HT1080 (cell line): ENCODE measurements at places on chromosomes 7 and 10. TPM values are rescaled to one million over a fixed set of nuclear protein-coding genes. Genes with fewer than 3 reads are reported as not detected.

- peak; percentile 87 for DNase-seq
These were observed 54.4 kb downstream of the STK17A start for GRCh38 chr7:43637114-43637806.

GRCh38 chr10:72727130-72727529, 35.2 kb downstream of the MCU start:
- no peak for DNase-seq

DNA sequence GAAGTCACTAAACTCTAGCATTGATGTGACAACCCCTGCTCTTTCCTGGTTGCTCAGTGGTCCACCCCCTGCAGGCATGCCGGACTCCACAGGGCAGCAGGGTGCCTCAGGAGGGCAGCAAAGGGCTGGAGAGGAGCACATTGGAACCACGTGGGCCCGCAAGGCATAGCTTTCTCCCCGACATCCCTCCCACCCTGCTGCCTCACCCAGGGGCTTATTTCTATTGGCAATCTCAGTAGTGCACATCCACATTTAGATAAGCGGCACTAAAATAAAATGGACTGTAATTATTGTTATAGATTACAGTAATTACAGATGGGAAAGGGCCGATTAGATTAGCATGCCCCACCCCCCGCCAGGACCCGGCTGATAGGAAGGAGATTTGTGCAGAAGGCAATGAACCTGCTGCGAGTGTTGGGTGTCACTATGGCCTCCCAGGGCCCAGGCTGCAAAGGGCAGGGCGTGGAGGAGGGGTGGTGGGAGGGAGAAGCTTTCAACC, 580.1 kb downstream of the GRID1 start:
- peak; percentile 38 for DNase-seq

DNA sequence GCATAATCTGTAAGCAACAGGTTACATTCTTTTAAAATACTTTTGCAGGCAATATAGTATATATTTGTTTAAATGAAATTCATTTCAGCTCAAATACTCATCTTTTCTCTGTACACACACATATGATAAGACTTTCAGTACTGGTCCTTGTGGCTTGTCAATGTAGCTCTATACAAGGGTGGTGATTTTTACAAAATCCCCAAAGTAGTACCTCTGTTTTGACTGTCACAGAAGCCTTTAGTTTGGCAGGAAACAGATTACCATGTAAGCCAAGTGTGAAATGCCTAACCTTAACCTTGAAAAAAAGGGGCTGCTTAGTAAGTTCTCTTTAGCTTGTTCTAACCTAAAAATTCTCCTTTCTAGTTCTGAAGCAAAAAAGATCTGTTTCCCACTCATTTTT, 87.9 kb downstream of the KCND2 start:
- DNase-seq: no peak

ATP6V0A4 gene
- 0.30 and 0.47 TPM in 2 replicates for total RNA-seq

- DNase-seq: no peak
These were observed 51.0 kb upstream of the OSBPL3 start for GRCh38 chr7:25031007-25031406.

DNA sequence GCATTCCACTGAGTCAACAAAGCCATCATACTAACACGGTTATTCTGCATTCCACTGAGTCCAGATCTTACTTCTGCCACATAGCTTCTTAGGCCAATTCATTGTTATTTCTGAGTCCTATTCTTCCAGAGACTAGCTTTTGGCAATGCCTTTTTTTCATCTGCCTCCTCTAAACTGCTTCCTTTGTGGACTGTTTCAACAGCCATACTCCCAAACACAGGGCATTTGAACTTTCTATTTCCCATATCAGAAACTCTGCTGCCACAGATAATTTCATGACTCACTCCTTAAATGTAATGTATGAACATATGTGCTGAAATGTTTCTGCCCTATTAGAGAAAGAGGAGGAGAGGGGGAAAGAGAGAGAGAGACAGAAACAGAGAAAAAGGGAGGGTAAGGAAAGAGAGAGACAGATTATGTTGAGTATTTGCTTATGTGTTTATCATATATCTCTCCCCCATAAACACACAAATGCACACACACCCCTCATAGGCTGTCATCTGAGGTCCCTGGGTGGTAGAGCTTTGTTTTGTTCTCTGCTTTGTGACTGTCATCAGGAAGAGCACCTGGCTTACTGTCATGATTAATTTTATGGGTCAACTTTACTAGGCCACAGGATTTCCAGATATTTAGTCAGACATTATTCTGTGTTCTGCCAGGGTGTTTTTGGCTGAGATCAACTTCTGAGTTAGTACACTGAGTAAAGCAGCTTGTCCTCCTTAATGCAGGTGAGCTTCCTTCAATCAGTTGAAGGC, 308.0 kb upstream of the KCND2 start:
- DNase-seq: no peak

DNA sequence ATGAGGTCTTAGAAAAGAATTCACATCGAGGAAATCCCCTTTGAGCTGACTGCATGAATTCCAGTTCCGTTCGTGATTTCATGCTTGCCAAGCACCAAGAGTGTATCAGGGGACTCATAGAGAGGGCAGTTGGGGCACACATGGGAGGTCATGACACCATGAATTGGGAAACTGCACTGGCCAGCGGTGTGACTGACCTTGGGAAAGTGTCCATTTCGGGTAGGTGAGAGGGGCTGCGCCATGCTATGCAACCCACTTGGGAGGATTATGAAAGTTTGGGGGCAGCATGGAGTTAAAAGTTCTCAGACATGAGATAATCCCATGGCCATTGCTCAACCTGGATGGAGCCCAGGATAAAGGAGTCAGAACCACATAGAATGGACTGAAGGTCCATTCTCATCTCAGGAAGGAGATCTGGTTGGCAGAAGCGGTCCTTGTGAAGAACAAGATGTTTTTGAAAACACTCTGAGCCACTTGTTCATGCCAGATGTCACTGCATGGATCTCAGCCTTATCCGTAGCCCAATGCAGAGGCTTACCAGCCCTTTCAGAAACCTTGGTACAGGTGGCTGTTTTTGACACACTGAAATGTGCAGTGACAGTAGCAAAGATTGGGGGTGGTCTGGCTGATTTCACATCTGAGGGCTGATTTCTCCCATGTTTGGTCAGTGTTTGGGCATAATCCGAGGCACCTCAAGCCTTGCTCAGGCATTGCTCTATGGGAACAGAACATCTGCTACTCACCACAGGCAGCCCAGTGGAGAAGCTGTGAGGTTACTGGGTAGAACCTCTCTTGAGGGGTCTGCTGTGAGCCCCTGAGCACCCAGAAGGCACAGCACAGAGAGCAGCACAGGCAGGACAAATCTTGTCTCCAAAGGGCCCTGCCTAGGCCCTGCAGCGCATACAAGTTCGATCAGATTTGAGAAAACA, 252.3 kb downstream of the CXCL12 start:
- DNase-seq: no peak

GRCh38 chr10:121608469-121609190, 10.4 kb upstream of the FGFR2 start:
- peak; percentile 14 for DNase-seq

GRCh38 chr7:38211486-38211885, 33.4 kb downstream of the STARD3NL start:
- no peak for DNase-seq

RTKN2 gene
- total RNA-seq: 6.2 and 6.5 TPM in 2 replicates

NACAD gene
- 0.03 and 0.08 TPM in 2 replicates for total RNA-seq

DNA sequence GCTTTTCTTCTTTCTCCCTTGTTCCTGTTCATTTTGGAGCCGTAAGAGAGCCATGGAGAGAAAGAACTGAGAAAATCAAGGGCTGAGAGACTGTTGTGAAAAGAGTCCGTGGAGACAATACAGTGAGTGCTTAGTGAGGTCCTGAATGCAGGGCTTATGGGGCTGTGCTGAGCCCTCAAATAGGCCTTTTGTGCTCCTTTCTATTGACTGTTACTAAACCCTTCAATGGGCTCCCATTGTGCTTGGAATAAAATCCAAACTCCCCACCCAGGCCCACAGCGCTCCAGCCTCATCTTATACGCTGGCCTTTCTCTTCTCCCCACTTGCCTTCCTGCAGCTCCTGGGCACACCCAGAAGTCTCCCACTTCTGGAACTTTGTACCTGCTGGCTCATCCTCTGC, 243.1 kb upstream of the HABP2 start:
- no peak for DNase-seq

- DNase-seq: no peak
These were observed 27.3 kb upstream of the KNDC1 start for GRCh38 chr10:133132473-133133291.

DNA sequence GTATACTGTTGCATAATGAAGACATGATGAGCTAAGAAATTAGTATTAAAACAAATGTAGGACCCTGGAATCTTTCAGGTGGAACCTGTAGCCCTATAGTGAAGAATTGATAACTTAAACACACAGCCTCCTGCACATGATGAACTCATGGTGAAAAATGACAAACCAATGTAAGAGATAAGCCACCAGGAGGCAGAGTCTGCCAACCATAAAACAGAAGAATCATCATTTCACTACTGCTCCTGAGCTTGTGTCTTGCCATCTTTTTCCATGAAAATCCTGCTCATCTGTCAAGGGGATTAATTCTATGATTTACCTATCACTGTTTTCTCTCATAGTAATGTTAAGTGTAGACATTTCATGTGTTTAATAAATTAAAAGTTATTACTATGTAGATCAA, 363.9 kb downstream of the MALRD1 start:
- peak; percentile 21 for DNase-seq

DNA sequence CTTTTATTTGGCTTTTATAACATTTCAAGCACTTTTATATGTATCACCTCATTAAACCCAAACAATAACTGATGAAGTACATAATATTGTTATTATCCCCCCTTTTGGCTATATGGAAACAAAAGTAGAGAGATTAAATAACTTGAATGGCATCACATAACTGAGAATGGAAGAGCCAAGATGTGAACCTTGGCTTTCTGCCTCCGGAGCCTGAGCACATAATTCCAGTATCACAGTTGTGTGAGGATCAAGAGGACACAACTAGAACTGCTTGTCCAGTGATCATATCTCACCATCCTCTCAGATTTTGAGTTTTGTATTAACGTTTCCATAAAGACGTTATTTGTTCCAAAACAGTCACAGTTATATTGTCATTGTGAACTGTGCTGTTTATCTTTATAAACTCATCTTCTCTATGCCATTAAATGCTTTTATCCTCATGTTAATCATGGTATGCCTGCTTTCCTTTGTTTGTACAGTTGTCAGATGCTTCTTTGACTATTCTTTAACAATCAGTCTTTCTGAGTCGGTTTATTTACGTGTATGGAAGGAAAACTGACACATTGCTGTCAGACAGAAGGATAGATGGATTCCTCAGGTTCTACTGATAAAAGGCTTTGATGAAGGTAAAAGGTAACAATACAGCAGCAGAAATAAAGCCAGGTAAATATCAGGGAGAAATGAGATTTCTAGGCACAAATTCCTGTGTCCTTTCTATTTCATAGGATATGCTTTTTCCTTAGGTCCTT, 92.0 kb upstream of the FAM13C start:
- DNase-seq: no peak

GRCh38 chr10:28463676-28464395, 69.1 kb upstream of the WAC start:
- no peak for DNase-seq

DNA sequence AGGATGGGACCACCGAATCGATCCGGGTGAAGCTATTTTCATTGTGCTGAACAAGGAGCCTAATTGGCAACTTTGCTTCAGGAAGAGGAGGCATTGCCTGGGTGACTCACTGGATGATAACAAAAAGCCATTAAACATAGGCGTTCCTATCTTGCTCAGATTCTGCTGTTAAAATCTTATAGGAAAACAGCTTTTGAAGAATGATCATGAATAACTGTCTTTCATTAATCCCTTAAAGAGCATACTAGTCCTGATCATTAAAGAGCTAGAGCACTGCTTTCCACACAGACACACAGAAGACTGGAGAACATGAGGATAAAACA, 174.2 kb upstream of the IMMP2L start:
- no peak for DNase-seq

OR9A2 gene
- not detected in 2 replicates for total RNA-seq

DNA sequence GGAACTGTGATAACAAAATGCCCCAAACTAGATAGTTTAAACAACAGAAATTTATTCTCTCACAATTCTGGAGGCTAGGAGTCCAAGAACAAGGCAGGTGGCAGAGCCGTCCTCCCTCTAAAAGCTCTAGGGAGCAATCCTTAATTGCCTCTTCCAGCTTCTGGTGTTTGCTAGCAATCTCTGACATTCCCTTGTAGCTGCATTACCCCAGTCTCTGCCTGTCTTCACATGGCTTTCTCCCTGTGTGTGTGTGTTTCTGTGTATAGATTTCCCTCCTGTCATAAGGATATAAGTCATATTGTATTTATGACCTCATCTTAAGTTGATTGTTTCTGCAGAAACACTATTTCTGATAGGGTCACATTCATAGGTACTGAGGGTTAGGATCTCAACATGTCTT, 177.5 kb downstream of the WNT2 start:
- DNase-seq: no peak

EPO gene
- not detected in 2 replicates for total RNA-seq

- DNase-seq: no peak
These were observed 12.5 kb downstream of the EMX2 start for GRCh38 chr10:117555017-117555416.

GRCh38 chr10:60732198-60732806, 46.0 kb upstream of the CDK1 start:
- no peak for DNase-seq

DNA sequence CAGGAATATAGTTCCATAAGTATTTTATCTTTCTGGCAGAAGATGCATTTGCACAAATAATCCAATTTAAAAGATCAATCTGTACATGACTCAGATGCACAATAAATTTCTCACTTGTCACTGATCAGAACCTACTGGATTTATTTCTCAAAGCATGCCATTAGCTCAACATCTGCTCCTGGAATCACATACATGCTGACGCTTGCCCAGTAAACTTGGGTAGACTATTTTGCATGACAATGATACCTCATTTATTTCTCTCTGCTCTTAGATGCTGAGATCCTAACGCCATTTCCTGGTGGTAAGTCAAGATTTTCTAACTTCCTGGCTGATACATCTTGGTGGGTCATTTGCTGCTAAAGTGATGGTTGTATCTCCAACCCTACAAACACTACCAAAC, 33.8 kb upstream of the C10orf120 start:
- DNase-seq: no peak

DNA sequence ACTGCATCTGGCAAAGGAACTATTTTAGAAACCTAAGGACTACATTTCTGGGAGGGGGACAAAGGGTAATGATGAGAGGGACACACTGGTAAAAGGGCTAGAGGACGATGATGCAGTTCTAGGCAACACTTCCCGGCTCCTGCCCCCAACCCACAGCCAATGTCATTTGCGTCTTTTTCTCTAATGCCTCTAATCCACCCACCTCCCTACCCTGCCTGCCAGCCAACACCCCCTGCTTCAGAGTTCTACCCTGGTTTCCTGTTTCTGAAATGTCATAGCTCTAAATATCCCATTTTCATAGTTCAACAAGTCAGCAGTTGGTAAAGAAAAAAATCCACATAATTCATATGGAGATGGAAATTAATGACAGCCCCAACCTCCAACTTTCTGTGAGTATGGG, 79.0 kb downstream of the KIAA1549 start:
- DNase-seq: no peak

GRCh38 chr7:128948312-128948973, 10.7 kb downstream of the IRF5 start:
- no peak for DNase-seq
